ENCODE measurements at places on chromosomes 16 and 17.

DNA sequence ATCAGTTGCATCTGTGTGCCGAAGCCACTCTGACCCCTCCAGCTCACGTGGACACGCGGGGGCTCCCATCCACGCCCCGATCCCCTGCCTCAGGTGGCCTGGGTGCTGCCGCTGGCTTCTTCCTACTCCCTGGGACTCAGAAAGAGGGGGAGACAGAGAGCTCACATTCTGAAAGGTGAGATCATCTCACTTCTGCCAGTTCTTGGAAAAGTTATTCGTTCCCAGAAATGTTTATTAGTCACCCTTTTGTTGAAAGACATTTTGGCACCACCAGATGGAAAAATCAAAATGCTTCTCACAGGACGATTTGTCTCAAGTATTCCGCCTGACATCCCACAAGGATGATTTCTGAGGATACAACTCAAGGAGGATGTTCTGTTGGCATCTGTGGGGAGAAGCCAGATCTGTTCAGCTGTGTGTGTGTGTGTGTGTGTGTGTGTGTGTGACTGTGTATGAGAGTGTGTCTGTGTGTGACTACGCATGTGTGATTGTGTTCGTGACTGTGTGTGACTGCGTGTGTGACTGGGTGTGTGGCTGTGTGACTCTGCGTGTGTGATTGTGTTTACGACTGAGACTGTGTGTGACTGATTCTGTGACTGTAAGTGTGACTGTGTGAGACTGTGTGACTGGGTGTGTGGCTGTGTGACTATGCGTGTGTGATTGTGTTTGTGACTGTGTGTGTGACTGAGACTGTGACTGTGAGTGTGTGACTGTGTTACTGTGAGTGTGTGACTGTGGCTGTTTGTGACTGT is 207.3 kb downstream of the NTN1 start:
- no peak for DNase-seq

- no peak for DNase-seq
These were observed 13.8 kb upstream of the MC1R start for GRCh38 chr16:89904606-89905510.

DNA sequence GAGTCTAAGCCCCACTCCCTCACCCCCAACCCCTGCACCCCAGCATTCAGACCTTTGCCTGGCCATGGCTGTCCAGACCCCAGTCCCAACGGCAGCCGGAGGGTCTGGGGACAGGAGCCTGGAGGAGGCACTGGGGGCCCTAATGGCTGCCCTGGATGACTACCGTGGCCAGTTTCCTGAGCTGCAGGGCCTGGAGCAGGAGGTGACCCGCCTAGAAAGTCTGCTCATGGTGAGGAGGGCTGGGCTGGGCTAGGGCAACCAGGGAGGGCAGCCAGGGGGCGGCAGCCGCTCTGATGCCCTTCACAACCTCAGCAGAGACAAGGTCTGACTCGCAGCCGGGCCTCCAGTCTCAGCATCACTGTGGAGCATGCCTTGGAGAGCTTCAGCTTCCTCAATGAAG is 14.4 kb downstream of the RIPOR1 start:
- no peak for DNase-seq

- no peak for DNase-seq
These were observed 7.8 kb downstream of the SUPT4H1 start for GRCh38 chr17:58344047-58344790.

GRCh38 chr16:49280105-49280741 is 1.4 kb downstream of the CBLN1 start:
- no peak for DNase-seq

DNA sequence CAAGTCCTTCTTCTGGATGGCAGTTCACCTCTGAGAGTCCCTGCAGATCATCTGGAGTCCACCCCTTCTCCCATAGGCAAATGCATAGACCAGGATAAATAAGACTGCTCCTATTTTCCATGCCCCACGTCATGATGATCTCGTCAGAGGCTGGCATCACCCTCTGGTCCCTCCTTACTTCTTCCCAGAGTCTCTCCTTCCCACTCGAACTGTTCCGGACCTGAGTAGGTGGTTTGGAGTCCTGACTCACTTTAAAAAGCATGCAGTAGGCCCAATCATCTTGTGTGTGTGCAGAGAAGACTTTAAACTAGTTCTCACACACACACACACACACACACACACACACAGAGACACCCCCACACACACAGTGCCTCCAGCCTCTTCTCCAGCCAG is 72.0 kb downstream of the SOX9 start:
- DNase-seq = no peak

GRCh38 chr17:77346765-77347164 is 206.0 kb downstream of the SEC14L1 start:
- DNase-seq = no peak

Data from ovary (tissue), 10 donors.